ENCODE measurements at places on chromosomes 5 and 9. TPM values are rescaled to one million over a fixed set of nuclear protein-coding genes. Genes with fewer than 3 reads are reported as not detected.

The TICAM2 gene
- total RNA-seq, result 1.3 TPM

The JADE2 gene
- total RNA-seq, result 35.0 TPM

The ARSI gene
- total RNA-seq, result under 0.01 TPM

The NKD2 gene
- total RNA-seq, result not detected

The INSYN2B gene
- total RNA-seq, result 5.5 TPM

The MRRF gene
- total RNA-seq, result 38.8 TPM

Data from epithelial cell of umbilical artery (primary cell).